ENCODE measurements at places on chromosomes 13 and 19.

DNA sequence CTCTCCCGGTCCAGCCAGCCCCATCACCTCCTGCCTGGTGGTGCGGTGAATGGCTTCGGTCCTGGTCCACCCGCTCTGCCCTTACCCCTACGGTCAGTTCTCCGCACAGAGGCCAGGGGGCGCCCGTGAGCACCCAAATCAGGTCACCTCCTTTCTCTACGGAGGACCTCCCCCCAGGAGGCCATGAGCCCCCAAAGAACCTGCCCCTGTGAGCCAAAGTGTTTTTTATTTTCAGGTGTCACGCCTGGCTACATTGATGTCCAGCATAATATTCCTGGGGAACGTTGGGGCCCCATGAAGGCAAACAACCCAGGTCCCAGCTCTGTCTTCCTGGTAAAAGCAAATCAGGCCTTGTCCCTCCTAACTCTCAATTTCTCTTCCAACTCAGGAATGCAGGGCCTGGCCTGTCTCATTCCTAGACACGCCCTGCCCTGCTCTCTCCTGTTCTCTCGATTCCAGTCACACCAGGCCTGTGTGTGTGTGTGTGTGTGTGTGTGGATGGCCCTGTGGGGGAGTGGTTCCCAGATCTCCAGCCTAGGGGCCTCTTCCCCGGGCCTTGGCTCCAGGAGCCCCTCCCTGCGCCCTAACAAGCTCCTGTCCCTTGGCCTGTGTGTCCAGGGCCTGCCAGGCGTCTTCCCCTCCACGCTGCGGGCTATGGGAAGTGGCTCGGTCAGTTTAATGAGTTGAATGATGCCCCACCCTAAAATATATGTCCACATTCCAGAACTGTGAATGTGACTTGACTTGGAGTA, 9.7 kb upstream of the GIPC1 start:
- peak; percentile 51 for DNase-seq

- DNase-seq: no peak
Observed at GRCh38 chr19:14059093-14059480, 2.8 kb downstream of the PALM3 start.

DNA sequence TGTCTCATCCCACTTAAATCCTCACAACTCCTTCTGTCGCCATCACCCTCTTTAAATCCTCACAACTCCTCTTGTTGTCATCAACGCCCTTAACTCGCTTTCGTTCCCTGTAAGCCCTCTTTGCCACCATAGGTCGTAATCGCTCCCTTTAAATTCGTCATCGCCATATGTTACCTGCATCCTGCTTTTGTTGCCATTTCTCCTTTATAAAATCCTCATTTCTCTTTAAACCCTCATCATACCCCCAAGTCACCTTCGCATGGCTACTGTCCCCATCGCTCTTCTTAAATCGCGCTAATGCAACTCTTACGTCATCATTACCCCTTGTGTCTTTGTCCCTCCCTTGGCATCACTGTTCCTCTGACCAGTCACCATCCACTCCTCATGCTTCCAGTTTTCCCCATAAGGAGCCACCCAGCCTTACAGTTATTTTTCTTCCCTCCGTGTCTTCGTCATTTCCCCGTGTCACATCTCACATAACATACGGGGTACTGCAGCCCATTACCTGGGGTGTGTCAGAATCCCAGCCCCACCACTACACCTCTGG, 539 bp downstream of the PLD3 start:
- DNase-seq: peak; percentile 43

DNA sequence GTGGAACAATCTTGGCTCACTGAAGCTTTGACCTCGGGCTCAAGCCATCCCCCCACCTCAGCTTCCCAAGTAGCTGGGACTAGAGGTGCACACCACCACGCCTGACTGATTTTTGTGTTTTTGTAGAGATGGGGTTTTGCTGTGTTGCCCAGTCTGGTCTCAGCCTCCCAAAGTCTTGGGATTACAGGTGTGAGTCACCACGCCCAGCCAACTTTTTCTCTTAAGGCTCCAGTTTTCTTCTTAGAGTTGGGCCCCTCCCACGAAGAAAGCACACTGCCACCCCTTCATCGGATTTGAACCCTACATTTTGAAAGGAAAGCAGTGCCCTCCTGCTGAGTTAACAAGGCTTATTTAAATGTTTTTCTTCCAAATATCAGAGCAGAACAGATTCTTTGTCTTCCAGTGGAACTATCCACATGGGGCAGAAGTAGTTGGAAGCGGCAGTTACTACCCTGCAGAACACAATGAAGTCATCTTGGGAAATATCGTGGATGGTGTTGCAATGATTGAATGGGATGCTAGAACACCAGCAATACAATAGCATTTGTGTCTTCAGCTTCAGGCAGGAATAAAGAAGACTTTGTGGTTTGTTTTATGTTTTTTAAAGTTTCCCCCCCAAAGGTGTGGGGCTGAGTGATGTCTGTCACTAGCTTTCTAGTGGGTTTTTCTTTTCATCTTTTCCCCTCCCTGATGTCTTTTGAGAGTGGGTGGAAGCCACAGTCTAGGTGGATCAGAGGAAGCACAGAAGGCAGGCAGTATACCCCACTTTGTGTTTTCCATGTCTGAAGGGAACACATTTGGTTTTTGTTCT, 8.9 kb downstream of the ACTN4 start:
- DNase-seq: peak; percentile 62

GRCh38 chr19:6048793-6049405, 61.4 kb downstream of the RFX2 start:
- DNase-seq: peak; percentile 60

DNA sequence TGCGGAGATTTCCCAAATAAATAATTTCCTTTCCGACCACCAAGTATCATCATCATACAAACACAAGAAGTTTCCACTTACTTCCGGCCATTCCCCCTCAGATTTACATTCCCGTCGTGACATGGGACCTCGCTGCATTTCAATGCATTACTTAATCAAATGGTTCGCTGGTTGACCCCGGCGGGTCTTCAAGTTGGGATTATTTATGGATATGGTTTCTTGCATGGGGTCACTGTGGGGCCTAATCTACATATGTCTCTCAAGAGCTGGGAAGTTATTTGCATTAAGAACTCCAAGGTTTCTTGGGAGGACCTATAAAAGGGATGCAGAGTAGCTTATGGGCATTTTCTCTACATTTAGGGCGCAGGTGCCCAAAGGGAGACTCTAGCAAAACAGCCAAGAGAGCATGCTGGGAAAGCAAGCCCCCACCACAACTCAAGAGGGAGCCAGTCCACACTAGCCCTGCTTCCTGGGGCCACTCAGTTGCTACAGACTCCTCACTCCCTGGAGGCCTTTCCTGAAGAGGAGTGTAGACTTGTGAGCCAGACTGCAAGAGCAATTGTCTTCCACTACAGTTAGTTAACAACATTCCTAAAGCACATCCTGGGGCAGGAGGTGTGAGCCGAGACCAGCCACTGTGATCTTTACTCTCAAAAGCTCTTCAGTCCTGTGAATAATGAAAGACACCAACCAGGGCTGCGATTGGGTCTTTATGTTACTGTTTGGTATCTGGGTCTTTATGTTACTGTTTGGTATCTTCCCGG, 125.3 kb downstream of the KATNAL1 start:
- DNase-seq: no peak

DNA sequence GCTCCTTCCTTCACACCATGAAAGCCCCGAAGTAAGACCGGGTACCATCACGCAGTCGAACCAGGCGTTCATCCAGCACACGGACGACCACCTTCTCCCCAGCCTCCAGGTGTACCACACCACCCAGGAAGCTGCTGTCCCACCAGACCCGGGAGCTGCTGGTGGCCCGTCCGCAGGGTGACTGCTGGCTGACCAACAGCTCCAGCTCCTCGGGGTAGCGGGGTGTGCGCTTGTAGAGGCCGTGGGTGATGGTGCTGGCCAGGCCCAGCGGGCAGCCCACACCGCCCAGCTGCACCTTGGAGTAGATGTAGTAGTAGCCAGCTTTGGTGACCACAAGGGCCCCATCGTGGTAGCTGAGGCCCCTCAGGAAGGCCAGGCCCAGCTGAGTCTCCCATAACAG, 5.0 kb downstream of the TNFSF14 start:
- no peak for DNase-seq

GRCh38 chr13:42720113-42720857, 61.1 kb upstream of the FAM216B start:
- peak; percentile 99 for DNase-seq

DNA sequence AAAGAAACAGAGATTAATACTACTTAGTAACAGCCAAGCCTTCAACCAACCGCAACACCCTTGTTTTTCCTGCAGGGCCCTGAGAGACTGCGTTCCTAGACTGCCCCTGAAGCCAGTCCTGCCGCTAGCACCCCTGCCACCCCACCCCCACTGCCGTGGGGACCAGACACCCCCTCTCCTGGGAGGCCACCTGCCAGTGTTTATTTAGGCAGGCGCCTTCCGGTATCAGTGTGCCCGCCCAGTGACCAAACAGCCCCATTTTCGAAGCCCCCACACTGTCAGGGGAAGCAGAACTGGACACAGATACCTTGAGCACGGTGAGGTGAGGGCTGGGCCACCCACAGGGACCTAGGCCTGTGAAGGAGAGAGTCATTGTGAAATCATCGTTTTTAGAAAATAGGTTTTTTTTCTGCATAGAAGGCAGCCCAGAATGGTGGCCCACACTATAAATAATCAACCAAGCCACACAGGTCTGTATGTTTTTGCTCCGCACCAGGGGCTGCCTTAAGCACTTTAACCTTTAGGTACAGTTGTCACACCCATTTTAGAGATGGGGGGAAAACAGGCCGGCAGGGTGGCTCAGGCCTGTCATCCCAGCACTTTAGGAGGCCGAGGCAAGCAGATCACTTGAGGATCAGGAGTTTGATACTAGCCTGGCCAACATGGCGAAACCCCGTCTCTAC, 3.5 kb upstream of the TLE5 start:
- DNase-seq: no peak

DNA sequence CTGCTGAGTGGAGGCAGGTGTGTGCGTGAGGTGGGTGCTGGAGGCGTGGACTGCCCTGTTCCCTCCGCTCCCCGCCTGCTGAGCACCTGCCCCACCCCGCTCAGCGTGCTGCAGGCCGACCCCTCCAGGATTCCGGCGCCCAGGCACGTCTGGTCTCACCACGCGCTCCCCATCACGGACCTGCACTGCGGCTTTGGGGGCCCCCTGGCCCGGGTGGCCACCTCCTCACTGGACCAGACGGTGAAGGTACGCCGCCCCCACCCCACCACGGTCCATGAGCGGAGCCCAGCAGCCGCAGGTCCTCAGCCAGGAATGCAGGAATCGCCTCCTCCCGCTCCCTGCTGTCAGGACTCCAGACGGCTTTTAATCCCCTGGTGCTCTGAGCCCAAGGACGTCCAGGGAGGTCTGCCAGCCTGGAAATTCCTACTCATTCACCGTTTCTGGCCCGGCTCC, 6.0 kb downstream of the WDR18 start:
- no peak for DNase-seq

GRCh38 chr13:92719868-92720267, 506.7 kb upstream of the GPC6 start:
- DNase-seq: no peak

DNA sequence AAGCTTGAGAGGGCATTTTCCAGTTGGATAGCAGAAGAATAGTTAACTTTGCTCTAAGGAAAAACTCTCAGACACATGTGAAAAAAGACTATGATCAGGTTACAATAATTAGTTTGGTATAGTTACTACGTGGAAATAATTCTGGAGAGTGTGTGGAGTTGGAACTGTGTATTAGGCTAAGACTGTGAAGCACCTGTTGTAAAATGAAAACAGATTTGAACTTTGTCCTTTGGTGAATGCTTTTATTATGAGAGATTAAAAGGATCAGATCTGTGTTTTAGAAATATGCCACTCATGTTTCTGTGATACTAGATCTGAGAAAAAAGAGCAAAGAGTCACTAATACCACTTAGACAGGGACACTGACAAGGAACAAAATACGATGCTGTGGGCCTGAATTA, 807.5 kb upstream of the ATXN8OS start:
- DNase-seq: no peak

GRCh38 chr13:93146584-93147297, 79.9 kb upstream of the GPC6 start:
- peak; percentile 3 for DNase-seq

DNA sequence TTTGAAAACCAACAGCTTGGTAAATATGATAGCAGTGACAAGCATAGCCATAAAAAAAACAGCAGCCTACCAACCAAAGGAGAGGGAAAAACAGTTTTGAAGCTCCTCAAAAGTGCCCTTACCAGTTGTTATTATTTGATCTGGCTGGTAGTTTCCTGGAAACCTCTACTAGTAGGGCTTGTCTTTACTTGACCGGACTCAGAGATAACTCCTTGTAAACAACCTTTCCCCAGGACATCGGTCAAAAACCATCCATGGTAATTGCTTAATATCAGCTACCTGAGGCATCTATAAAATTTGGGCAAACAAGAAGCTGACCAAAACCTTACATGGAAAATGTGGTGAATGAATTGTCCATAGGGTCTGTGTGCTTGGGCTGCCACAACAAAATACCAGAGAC, 210.9 kb downstream of the FGF14 start:
- no peak for DNase-seq

GRCh38 chr19:58546019-58546530, 2.2 kb downstream of the TRIM28 start:
- DNase-seq: no peak

DNA sequence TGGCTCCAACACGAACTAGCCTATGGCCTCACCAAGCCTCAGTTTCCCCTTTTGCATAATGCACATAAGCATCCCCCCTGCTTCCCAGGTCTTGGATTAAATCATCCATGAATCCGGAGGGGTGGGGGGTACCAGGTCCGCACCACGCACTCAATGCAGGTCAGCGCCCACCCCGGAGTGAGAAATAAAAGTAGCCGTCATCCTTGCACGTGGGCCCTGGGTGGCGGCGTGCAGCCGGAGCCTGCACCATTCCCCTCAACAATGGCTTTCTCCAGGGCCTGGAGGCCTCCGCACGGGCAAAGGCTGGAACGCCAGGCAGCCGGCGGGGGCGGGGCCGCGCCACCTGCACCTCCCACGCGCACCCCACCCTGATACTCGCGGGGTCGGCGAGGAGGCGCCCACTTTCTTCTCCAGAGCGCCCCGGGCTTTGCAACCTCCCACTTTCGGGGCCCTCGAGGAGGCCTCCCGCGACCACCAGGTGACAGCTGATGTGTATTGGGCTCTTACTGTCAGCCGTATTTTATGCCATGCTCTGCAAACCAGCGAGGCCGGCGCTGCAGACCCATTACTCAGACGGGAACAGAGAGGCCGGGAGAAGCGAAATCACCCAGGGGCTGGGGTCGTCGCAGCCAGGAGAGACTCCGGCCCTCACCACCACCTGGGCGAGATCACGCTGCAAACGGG, 767 bp upstream of the GADD45B start:
- no peak for DNase-seq

All from fibroblast of the conjunctiva (primary cell).